Activated naive CD4-positive, alpha-beta T cell treated with anti-CD3 and anti-CD28 coated beads, Interleukin-2, amount 50 U/mL, for 16 hours (primary cell): ENCODE measurements at places on chromosomes 13 and 19.
A peak's percentile ranks its signal among the peaks of the same experiment; 100 is the strongest.

GRCh38 chr13:40629678-40630384 lies 36.6 kb downstream of the FOXO1 start:
- no peak for DNase-seq

DNA sequence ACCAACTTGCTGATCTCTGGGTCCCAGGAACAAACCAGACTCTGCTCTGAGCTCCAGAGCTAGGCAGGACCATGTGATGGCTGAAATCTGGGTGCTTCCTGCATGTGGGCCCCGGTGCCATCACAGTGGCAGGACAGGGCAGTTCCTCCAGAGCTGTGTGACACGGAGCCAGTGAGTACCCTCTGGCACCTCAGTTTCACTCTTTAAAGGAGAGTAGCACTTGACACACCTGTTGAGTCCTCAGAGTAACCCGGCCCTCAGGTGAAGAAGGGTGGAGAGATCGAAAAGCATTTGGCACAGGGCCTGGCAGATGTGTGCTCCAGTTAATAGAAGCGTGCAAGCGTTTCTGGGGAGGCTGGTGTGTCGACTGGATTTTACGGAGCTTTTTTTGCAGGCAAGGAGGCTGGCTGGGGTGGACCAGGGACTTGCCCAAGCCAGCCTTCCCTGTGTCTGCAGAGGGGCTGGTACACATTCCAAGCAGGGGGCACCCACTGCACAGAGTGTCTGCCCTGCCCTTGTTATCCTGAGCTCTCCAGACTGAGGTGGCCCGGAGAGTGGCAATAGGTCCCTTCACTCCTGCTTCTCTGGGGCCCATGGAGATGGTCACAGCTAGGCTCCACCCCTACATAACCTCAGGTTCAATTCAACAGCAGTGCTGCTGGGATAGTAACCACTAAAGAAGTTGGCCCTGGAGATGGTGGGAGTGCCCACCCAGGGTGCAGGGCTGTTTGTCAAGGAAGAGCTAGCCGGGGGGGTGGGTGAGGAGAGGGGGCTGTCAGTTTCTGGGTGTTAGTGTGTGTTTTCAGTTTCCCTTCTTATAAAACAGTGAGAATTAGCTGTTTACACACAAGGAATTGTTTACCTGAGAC lies 8.3 kb downstream of the RPS19 start:
- no peak for DNase-seq

GRCh38 chr19:53536225-53536548 lies 1.8 kb upstream of the ZNF331 start:
- DNase-seq = no peak

DNA sequence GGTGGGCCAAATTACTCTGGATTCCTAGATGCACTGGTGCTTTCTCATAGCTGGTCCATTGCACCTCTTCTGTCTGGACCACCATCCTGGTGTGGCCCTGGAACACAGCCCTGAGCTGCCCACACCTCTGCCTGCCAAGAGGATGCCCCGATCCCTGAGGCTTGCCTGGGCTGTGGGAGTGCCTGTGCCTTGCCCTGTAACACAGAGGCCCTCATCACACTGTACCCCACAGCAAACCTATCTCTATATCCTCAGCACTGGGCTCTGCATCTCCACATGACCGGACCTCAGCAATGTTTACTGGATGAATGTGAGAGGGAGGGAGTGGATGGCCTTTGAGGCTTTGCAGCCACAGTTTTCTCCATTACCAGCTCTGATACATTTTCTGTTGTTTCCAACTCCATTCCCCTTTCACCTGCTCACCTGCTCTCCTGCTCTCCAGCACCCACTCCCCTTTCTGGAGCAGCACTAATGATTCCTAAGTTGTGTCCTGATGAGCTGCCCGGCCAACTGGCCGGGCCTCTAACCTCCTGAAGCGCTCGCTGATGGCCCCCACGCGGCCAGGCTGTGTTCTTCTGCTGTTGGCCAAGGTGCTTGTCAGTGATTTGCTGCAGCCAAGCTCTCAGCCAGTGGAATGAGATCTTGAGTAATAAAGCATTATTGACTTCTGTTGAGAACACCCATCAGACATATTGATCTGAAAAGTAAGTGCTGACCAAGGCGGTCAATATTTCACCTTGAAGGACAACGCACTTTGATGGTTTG lies 232.6 kb downstream of the TEX29 start:
- no peak for DNase-seq

DNA sequence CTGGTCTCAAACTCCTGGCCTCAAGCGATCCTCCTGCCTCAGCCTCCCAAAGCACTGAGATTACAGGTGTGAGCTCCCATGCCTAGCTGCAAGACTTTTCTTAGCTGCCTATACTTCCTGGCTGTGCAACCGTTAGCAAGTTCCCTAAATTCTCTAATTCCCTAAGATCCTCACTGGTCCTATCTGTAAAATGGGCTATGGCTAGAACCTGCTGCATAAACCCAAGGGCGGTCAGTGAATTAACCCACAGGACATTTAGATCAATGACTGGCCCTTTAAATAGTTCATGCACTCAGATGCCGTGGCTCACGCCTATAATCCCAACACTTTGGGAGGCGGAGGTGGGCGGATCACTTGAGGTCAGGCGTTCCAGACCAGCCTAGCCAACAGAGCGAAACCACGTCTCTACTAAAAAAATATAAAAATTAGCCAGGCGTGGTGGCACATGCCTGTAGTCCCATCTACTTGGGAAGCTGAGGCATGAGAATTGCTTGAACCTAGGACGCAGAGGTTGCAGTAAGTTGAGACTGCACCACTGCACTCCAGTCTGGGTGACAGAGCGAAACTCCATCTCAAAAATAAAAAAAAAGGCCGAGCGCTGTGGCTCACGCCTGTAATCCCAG lies 4.1 kb upstream of the C19orf53 start:
- no peak for DNase-seq

DNA sequence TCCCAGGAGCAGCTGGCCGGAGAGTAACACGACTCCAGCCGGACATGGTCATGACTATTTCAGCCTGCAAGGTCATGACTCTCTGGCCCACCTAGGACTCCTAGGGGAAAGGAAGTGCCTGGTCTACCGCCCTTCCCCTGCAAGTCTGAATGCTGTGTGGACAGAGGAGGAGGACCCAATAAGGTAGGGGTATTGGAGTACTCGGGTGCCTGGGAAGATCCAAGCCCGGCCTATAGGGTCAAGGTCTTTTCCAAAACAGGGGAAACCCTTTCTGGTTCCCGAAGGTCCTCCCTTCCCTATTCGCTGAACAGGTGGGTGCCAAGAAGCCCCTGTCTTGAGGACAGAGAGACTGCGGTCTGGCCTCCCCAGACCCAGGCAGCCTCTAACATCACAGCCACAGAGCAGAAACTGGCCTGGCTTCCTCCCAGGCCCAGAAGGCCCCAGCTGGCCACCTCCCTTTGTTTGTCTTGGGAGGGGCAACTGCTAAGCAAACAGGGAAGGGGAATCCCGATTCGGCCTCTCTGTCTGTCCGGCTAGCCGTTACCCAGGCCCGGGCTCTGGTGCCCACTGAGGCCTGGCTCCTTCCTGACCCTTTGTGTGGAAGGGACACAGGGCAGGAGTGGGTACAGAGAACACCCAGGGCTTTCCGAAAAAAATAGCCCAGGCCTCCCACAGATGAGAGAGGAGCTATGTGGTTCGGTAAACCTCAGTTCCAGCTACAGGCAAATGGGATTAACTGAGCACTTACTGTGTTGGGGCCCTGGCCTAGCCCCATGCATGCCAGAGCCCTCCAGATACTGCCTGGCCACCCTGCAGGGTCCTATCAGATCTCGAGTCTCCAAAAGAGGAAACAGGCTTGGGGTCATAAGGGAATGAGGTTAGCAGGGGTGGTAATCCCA lies 5.2 kb upstream of the GRAMD1A start:
- no peak for DNase-seq

DNA sequence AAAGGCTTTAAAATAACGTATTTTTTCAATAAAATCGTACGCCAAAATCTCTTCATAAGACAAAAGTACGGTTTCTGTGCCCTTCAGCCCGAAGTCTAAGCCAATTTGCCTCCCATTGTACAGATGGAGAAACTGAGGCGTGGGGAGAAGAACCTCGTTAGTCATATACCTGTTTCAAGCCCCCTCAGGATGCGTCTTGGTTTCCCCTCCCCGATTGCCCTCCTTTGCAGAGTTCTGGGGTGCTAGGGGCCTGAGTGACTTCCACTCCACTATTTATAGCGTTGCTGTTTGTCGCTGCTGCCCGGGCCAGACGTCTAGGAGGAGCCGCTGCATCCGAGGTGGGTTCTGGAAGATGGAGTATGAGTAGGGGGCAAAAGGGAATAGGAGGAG lies 2.3 kb upstream of the LTBP4 start:
- DNase-seq = no peak

- no peak for DNase-seq
Observed at GRCh38 chr19:38340927-38341326, 5.3 kb downstream of the CATSPERG start.

GRCh38 chr13:73248711-73249580 lies 190.1 kb downstream of the KLF5 start:
- no peak for DNase-seq

DNA sequence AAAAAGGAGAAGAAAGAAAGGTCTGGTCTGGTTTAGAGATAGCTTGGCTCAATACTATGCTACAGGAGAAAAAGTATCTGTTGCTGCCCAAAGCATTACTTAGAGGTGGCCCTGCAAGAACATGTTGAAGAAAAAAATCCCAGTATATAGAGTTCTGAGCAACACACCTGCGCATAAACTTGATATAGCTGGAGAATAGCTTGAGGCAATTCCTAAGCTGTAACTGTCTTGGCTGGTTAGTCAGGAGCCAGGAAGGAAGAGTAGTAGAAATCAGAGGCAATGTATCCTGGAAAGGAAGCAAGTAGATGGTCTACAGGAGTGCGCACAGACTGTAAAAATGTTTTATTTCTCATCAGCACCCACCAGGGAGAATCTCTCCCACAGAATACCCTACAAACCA lies 209.7 kb downstream of the SLITRK1 start:
- DNase-seq = no peak

GRCh38 chr19:13918726-13919411 lies 12.9 kb downstream of the CC2D1A start:
- no peak for DNase-seq

- DNase-seq = no peak
Observed at GRCh38 chr13:100940658-100941057, 266.1 kb upstream of the TMTC4 start.

DNA sequence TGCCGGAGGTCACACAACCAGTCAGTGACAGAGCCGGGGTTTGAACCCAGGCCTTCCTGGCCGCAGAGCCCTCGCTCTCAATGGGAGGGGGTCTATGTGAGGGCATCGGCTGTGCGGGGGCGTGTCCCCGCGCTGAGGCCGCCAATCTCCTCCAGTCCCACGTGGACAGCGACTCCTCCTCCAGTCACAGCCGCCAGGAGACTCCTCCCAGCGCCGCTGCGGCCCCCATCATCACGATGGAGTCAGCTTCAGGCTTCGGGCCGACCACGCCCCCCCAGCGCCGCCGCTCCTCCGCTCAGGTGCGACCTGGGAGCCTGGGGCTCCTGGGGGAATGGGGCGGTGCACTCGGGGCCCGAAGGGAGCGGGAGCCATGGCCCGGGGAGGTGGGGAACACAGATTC lies 6.0 kb downstream of the SPRED3 start:
- peak; percentile 81 for DNase-seq

- no peak for DNase-seq
Observed at GRCh38 chr13:66835040-66835628, 395.0 kb downstream of the PCDH9 start.

DNA sequence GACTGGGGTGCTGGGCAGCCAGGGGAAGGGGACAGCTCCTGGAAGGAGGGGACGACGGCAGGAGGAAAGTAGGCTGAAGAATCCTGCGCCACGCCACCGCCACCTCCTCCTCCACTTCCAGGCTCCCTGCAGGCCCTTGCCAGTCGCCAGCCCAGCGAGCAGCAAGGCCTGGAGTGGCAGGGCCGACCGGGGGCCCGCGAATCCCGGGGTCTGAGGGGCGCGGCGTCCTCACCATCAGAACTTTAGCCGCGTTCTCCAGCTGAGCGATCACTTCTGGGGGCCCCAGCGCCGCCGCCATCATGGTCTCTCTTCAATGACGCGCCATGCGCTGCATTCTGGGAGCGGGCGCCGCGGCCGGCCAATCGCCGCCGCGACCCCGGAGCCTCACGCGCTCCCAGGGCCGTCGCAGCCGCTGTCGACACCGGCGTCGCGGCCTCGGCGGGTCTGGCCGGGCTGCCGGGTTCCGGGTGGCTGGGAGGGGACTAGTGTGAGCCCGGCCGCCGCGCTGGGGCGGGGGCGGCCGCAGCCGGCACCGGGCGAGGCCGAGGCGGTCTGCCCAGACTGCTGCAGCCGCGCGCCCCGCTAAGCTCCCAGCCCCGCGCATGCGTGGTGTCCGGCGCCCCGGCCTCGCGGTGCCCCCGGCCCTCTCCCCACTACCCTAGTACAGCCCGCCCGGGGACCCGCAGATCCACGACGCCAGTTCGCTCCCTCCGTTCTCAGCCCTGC lies at the start of gene XPO4:
Gene XPO4, minus strand, starts transcription at position 309 of the 726 bp plus-strand sequence. Its CDS starts 8 bp downstream, at position 301.
- peak; percentile 83 for DNase-seq

- DNase-seq = no peak
Observed at GRCh38 chr13:85728811-85729210, 70.4 kb downstream of the SLITRK6 start.

- no peak for DNase-seq
Observed at GRCh38 chr19:45781214-45782161, 802 bp downstream of the DMPK start.

GRCh38 chr13:73738626-73739025 lies 395.6 kb downstream of the KLF12 start:
- no peak for DNase-seq

- no peak for DNase-seq
Observed at GRCh38 chr13:111658145-111659100, 338.0 kb downstream of the TEX29 start.

- no peak for DNase-seq
Observed at GRCh38 chr19:12695514-12695913, 917 bp downstream of the FBXW9 start.

- no peak for DNase-seq
Observed at GRCh38 chr13:73870036-73870741, 264.0 kb downstream of the KLF12 start.

DNA sequence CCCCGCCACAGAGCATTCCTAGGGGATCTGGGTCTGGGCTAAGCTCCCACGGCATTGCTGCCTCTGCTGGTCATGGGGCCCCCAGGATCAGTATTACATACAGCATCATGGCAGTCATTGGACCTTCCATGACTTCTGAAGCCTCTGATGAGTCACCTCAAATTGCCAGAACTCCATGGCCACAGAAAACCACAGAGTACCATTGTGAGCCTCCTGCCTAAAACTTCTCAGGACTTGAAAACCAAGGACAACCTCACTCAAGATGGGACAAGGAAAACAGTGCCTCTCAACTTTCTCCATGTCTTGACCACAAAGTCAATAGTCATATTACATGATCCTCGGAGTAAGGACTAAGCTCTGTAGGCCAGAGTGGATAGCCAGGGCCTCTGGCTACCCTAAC lies 306.0 kb downstream of the GPC5 start:
- no peak for DNase-seq

- DNase-seq = no peak
Observed at GRCh38 chr13:25980255-25980654, 71.6 kb downstream of the SHISA2 start.

GRCh38 chr19:10431254-10431942 lies 11.1 kb downstream of the PDE4A start:
- no peak for DNase-seq

DNA sequence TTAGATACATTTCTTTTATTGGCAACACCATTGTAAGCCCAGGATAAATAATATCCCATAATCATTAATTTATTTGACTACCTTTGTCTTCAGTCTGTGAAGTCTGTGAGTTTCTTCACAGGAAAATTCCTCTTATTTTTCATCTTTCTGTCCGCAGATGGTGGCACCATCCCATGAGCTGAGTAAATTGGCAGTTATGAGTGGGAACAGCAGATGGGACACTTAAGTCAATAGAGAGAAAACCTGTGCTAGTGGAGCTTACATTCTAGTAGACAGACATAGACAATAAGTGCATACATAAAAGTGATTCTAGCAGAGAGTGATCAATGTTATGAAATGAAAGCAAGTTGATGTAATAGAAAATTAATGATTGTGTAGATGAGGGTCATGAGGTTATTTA lies 638.2 kb upstream of the MIR17HG start:
- no peak for DNase-seq
